ENCODE measurements at places on chromosomes 5 and 9.

GRCh38 chr5:91142386-91142785, 240.7 kb downstream of the ARRDC3 start:
- no peak for DNase-seq

DNA sequence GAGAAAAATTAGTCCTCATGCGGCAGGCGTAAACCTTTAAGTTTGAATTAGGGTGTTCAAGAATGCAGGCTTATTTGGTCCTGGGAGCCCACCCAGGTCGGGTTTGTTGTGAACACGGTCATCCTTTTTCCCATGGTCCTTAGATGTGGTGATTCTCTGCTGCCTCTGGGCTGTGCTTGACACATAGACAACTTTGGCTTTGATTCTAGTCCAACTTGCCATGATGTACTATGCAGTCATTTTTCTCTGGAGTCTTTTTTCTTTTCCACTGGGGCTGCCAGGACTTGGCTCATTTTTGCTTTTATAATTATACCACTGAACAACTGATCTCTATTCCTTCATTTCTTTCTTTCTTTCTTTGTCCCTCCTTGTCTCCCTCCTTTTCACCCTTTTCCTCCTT, 218.6 kb downstream of the SREK1 start:
- DNase-seq: no peak

GRCh38 chr5:178123966-178124925, 6.6 kb upstream of the RMND5B start:
- DNase-seq: no peak

GRCh38 chr9:6440405-6440804, 27.4 kb downstream of the UHRF2 start:
- no peak for DNase-seq

DNA sequence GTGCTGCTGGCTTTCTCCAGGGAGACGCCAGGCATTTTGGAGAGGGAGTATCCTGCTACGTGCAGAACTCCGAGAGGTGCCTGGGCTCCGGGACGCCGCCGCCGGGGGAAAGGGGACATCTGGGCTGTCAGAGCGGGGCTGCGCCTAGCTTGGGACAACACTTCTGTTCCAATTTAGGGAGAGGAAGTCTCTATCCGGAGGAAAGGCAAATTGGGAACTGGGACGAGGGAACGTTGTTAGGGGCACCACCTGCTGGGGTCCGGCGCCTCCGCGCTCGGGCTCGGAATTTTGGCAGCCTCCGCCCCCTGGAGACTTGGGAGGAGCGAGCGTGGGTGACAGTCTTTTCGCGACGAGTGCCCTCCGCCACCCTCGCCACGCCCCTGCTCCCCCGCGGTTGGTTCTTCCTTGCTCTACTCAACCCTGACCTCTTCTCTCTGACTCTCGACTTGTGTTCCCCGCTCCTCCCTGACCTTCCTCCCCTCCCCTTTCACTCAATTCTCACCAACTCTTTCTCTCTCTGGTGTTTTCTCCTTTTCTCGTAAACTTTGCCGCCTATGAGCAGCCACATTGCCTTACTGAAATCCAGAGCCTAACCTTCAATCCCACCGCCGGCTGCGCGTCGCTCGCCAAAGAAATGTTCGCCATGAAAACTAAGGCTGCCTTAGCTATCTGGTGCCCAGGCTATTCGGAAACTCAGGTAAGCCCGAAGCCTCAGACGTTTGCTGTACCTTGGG, 1.6 kb downstream of the TSLP start:
- peak; percentile 39 for DNase-seq

DNA sequence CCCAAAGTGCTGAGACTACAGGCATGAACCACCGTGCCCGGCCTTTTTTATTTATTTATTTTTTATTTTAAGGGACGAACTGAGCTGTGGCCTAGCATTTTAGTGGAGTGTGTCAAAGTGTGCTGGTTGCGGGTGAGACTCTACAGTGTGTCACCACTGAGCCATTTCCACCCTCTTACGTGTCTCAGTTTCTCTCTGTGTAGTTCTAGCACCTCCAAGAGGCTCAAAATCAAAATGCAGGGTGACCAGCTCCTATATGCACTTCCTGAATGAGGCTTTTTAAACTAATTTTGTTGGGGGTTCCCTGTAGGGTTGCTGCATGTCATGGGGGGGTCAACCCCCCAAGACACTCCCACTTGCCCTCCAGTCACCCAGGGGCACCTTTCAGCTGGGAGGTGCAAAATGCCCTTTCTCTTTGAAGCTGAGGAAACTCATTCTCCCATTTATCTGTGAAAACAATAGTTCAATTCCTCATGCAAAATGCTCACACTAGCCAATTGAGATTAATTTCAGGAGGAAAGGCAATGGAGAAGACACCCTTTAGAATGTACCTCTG, 69.3 kb downstream of the COL15A1 start:
- no peak for DNase-seq

DNA sequence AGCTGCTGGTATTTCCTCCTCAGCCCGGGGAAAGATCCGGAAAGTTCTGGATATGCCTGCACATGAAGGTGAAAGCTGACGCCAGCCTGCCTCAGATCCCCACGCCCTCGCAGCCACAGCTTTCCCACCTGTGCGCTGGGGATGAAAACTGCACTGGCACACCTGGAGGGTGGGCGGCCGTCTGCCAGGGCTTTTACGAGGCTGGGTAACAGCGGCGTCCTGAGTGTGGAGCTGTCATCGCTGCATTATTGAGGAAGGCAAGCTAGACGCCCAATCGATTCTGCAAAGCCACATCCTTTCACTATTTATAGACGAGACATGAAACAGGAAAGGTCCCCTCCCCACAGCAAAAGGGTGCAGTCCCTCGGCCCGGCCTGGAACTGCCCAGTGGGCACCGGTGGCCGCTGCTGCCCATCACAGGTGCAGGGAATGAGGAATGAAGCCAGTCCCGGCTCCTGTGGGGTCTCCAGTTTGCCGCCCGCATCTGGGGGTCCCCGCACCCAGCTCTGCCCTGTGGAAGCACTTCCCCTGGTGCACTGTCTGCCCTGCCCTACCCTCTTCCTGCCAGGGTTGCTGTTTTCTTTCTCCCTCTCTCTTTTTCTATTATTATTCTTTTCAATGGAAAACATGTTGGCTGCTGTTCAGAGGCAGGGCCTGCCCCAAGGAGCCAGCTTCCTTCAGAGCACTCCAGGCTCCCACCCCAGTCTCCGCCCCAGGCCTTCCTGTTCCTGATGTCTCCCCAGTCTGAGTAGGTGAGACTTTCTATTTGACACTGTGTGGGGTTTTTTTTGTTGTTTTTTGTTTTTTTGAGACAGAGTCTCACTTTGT, 7.0 kb downstream of the NOTCH1 start:
- DNase-seq: peak; percentile 34

All from germinal center (tissue), 1 donor.